Colonic mucosa (tissue), 4 donors: ENCODE measurements at places on chromosomes 3 and 15.

- DNase-seq: no peak
These were observed 369.5 kb downstream of the FEZF2 start for GRCh38 chr3:62003835-62004234.

DNA sequence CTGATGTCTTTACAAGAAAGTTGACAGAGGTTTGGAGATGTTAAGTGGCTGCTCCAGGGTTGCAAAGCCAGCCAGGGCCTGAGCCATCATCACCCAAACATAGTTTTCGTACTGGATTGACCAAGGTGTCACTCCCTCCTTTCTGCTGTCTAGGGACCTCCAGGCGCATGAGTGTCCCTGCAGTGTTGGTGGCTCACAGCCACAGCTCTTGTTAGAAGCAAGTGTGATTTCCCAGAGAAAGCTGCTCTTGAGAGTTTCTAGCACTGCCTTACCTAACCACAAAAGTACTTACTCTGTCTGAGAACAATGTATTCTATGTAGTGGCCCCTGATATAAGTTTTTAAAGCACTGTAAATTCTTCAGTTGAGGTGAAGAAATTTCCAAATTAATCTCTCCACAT, 144.1 kb downstream of the SOX2 start:
- DNase-seq: no peak

- no peak for DNase-seq
These were observed 9.2 kb downstream of the TBC1D5 start for GRCh38 chr3:17733215-17733614.

DNA sequence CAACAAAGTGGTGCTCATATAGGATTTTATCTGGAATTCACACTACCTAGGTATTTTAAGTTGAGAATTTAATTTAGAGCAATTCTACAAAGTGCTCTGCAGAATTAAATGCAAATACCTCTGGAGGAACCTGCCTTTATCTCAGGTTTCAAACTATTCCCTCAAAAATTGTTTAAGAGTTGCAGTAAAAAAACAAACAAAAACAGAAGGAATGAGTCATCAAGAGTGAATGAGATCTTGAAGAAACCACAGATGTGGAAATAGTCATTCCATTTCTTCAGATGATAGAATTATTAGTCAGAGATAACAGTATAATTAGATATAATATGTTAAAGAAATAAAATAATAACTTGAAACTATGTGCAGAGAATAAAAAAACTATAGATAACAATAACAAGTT, 80.8 kb upstream of the SCN5A start:
- DNase-seq: no peak

DNA sequence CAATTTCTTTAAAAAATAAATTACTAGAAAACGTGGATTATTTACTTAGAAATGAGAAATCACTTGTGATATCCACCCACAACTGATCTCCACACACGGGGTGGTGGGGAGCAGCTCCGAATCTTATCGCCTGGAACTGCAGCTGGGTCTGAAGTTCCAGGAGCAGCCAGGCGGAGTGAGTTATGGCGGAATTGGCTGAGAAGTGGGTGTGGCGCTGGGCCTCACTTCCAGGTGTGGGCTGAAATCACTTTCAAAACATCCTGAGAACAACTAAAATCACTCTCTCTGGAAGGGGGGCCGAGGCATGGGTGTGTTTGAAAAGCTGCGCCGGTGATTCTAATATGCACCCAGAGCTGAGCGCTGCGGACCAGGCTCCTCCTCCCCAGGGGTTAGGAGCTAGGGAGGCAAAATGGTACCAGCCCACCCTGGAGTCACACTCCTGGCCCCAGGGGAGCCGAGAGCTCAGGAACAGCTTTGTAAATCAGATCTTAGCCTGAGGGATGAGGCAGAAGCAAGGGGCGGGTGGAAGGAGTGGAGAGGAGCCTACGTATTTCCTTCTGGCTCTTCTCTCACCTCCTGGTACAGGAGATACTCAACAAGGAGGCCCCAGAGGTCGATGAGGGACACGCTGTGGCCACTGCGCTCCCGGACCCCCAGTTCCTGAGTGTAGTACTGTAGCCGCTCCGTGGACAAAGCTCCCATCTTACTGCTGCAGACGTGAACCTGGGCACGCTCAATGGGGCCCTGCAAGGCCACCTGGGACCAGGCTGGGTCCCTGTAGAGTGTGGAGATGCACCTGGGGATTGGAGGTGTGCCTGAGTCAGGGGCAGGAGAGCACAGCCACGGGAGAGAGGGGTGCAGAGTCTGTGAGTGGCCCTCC, 9.6 kb downstream of the PLA2G4F start:
- no peak for DNase-seq

DNA sequence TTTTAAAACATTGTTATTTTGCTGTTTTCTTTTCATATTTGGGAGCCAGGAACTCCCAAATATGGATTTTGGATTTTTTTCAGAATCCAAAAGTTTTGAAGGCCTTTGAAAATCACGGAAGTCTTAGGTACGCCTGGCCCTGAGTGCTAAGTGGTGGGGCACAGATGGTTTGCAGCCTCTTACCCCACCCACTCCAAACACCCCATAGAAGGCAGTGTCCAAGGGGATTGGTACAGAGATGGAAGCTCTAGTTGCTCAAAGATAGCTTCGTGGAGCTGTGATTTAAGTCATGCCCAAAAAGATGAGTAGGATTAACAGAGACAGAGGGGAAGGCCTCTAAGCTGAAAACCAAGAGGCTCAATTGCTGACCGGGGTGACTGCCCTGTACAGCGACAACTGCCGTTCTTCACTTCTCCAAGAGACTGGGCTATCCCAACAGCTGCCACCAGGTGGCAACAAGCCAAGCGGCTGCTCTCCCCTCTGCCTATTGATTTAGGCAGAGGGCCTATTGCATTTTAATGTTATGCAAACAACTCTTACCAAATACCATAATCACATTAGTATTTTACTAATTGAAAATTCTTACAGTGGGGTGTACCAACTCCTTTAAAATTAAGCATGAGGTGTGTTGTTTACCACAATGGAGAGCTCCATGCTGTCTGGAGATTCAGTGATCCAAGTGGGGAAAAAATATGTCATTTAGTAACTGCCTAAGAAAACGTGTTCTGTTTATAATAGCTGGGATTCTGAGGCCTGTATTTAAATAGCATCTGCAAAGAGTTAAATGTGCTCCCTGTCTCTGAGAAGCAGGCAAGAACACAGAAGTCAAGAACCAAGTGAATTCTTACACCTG, 64.0 kb upstream of the C15orf61 start:
- peak; percentile 86 for DNase-seq

GRCh38 chr3:66033241-66034138, 5.2 kb downstream of the MAGI1 start:
- no peak for DNase-seq

GRCh38 chr3:109702252-109702651, 364.9 kb upstream of the DPPA4 start:
- no peak for DNase-seq

- DNase-seq: no peak
These were observed 120.1 kb downstream of the VGLL4 start for GRCh38 chr3:11523572-11524101.

- no peak for DNase-seq
These were observed 167.9 kb upstream of the CBLB start for GRCh38 chr3:106036696-106037095.

- no peak for DNase-seq
These were observed 6.2 kb upstream of the TMF1 start for GRCh38 chr3:69058180-69058946.

DNA sequence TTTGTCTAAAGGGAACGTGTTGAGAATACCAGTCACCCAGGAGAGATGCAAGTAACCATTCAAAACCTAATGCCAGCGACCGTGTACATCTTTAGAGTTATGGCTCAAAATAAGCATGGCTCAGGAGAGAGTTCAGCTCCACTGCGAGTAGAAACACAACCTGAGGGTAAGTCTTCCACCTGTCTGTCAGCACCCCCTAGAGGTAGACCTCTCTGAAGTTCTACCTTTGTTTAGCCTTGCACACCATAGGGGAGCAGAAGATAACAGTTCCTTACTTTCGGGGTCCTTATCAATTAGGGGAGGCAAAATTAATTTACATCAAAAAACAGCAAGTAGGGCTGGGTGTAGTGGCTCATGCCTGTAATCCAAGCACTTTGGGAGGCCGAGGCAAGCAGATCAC, 124.4 kb downstream of the HCN4 start:
- DNase-seq: peak; percentile 25

- no peak for DNase-seq
These were observed 43.7 kb downstream of the EFCAB12 start for GRCh38 chr3:129384594-129385323.

DNA sequence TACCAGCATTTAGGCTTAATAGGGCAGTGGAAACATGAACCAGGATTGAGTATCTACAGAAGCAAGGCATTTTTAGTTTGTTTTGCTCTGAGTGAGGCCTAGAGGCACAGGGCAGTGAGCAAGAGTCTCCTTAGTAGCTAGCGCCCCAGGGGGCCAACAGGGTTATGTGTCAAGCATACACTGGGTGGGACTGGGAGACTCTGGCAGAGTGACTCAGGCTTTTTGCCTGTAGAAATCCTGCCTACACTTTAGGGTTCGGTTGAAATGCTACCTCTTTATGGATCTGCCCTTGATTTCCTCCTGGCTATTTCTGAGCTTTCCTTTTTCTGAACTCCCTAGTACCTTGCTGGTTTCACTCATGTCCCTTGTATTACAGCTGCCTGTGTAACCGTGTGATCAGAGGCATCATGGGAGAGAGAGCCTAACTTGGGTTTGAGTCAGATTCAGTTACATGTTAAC, 72.2 kb downstream of the TOP2B start:
- no peak for DNase-seq

- DNase-seq: no peak
These were observed 14.5 kb downstream of the C3orf20 start for GRCh38 chr3:14689247-14689980.

GRCh38 chr3:197007296-197007940, 22.2 kb downstream of the MELTF start:
- no peak for DNase-seq

DNA sequence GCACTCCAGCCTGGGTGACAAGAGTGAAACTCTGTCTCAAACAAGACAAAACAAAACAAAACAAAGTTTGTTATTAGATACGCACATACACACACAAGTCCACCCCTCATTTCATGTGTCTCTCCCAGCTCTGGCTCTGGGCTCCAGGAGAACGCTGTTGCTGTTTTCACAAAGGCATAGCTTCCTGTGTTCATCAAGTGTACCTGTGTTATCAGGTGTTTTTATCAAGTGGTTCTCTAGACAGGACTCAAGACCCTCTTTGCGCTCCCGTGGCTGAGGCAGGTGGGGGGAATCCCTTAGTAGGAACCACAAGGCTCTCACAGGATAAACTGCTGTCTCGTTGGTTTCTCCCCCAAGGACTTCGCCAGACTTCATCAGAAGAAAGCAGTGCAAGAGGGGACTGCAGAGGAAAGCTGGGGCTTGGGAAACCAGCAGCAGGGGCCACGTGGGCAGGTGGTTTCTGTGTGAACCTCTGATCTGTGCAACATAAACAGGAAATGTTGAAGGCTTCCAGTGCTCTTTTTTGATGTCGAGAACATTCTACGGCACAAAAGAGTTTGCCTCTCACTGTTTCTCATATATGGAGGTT, 6.9 kb upstream of the PPP1R2 start:
- DNase-seq: peak; percentile 59
